Left ventricle myocardium inferior (tissue), 1 donor: ENCODE measurements at places on chromosomes 2 and 18. TPM values are rescaled to one million over a fixed set of nuclear protein-coding genes. Genes with fewer than 3 reads are reported as not detected.
A peak's percentile ranks its signal among the peaks of the same experiment; 100 is the strongest.

GRCh38 chr2:71457923-71458322 is 4.6 kb downstream of the DYSF start:
- no peak for DNase-seq

The VWC2L gene
- not detected for total RNA-seq

DNA sequence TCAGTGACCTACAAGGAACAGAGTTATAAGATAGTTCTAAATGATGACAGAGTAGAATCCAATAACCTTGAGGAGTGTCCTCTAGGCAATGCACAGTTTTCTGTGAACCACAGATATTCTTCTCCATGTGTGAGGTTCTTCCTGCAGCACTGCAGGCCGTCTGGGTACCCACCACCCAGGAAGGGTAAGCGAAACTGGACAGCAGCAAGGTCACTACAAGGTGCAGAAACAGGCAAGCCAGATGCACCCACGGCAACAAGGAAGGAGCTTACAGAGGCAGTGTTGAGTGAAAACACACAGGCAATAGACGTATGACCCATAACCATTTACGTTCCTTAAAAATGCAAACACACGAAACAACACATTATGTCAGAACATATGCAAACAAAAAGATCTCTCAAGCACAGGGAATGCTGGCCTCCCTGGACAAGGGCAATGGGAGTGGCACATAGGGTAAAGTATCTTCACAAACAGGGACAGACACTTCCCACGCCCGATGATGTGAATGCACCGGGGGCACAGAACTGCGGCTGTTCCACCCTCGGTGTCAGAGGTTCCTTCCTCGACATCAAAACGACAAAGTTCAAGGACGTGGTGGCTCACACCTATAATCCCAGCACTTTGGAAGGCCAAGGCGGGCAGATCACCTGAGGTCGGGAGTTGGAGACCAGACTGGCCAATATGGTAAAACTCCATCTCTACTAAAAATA is 84.1 kb downstream of the NDUFA10 start:
- DNase-seq: peak; percentile 3

The G6PC2 gene
- total RNA-seq: not detected

DNA sequence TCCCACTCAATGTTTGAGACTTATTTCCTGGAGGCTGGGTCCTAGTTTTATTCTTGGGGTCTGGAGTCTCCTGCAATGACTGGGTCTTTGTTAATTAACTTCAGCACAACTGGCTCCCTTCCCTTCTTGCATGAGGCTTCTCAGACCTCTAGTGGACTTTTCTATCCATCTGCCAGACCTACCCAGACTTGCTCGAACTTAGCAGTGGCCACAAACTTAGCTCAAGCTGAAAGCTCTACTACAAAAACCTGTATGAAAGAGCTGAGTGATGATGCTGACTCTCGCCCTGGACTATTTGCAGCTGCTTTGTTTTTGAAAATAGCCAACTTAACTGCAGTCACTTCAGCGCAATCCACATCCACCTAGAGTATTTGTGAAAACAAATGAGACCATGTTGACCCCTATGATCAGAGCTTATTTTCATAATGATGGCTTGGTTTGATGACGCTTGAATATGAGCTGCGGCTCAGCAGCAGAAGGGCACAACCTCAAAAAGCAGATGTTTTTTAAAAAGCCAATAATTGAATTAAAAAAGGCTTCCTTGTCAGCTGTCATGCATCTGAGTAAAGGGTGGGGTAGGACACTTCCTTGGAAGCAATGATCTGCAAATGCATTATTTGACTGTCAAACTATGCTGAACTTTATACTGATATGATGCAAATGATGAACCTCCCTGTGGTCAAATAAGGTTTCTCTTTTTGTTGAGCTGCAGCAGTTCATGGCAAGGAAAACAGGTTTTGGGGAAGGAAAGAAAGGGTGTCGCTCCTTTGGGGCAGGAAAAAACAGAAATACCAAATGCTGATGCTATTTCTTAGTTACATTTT is 10.6 kb upstream of the ANXA4 start:
- no peak for DNase-seq

GRCh38 chr2:12722447-12723316 is 5.9 kb downstream of the TRIB2 start:
- DNase-seq: no peak

DNA sequence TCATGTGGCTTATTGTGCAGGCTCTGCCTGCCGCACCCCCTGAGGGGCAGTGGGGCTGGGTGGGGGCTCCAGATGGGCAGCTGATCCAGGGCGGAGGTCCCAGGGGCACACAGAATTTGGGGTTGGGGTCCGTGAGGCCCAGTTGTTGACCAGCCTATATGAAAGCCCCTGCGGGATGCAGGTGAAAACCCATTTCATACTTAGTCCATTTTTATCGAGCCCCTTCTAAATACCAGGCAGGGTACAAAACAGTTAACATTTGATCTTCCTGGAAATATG is 30.6 kb downstream of the MYO7B start:
- DNase-seq: no peak

- no peak for DNase-seq
These were observed 177.2 kb downstream of the MYO3B start for GRCh38 chr2:170354855-170355780.

DNA sequence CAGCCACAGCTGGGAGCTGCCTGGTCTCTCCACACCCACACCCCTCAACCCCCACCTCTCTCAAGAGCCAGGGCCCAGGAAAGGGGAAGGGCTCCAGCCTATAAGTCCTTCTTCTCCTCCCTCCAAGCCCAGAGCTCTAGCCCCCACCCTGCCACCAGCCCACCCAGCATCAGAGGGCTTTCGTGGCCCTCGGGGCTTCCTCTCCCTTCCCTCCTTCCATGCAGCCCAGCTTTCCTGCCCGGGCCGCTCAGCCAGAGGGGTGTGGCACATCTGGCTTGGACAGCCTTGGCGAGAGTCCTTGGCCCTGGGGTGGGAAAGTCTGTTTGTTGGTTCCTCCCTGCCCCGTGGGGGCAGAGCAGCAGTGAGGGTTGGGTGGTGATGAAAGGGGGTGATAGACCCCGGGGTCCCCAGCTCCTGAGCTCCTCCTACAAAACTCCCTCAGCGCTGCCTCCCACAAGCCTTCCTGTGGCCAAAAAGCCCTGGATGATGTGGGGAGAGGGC is 7.0 kb downstream of the TNS1 start:
- peak; percentile 68 for DNase-seq

DNA sequence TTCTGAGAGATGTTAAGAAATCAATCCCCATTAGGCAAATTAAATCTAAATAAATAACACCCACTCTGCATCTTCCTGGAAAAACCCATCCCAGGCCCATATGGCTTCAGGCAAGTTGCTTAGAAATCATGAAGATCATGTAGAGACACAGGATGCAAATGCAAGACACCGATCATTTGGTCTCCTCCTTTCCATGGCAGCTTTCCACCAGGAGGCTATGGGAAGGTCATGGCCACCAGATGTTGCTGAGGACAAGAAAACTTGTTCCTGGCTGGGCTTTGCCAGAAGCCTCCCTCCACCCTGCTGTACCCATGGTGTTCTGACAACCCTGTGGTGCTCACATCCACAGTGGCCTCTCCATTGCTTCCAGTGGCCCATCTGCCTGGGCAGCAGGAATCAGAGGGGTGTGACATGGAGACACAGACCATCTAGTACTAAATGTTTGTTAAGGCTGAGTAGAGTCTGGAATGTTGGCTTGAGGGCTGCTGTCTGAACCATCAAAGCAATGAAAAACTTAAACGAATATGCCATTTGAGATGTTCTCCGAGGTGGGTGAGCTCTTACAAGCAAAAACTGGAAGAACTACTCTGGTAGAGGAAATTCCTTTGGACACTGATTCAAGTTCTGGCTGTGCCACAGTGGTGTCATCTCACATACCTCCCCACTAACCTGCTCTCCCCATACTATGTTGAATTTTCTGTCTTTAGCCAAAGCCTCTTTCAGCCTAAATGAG is 293.2 kb downstream of the TNS1 start:
- DNase-seq: no peak

- DNase-seq: no peak
These were observed 90.2 kb upstream of the SCG2 start for GRCh38 chr2:223692191-223692947.

- no peak for DNase-seq
These were observed 27.3 kb downstream of the CCDC85A start for GRCh38 chr2:56211048-56211447.

- DNase-seq: no peak
These were observed 174.8 kb upstream of the COPS8 start for GRCh38 chr2:236910781-236911495.

DNA sequence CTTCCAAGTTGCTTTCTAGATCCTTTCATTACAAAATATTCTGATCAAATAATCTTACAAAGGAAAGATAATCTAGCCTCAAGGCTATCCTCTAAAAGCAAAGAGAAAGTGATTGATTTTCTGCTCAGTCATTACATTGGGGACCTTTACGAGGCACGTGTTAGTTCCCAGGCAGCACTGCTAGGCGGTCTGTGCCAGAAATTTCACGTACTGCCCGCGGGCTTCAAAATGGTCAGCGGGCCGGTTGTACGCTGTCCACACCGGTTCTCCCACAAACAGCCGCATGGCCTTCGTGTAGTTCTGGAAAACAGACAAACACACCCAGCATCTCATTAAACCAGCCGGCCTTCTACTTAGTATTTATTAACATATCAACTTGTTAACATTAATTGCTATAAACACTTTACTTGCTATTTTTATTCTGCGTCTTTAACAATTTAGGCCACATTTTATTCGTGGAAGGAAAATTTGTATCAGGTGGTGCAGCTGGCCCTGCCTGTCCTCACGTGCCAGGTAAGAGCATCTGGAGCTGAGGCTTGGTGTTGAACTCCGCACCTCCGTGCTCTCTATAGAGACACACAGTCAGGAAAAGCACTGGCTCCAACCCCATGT is 20.4 kb downstream of the ADI1 start:
- no peak for DNase-seq

The IL1RN gene
- total RNA-seq: 0.33 TPM

The MRPS9 gene
- total RNA-seq: 73.2 TPM

The NXPH2 gene
- total RNA-seq: not detected

The CHRND gene
- total RNA-seq: not detected

The LAMA1 gene
- total RNA-seq: not detected

The ARHGEF33 gene
- total RNA-seq: 0.14 TPM

The CD8B2 gene
- total RNA-seq: not detected

GRCh38 chr18:37419315-37419714 is 146.3 kb downstream of the CELF4 start:
- DNase-seq: no peak

- DNase-seq: no peak
These were observed 1.3 kb upstream of the TANK start for GRCh38 chr2:161158882-161159281.

The RND3 gene
- 26.9 TPM for total RNA-seq

DNA sequence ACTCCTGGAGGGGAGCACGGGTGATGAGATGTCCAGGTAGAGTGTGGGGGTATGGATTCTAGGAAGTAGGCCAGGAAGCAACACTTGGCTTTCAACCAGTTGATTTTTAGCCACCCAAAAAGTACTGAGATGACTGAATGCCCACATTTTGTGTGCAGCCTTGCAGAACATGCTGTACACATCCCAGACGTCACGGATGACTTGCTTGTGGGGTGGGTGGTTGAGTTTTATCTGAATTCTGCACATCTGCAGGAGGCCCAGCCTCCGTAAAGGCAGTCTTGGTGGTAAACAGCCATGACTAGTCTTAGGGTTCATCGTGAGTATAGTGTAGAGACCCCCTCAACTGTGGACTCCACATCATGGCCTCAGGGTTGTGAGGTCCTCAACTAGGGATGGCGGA is 53.3 kb upstream of the CCDC195 start:
- no peak for DNase-seq

The DQX1 gene
- total RNA-seq: 0.11 TPM

- no peak for DNase-seq
These were observed 69.0 kb downstream of the GORASP2 start for GRCh38 chr2:170997893-170998597.

The TMBIM1 gene
- total RNA-seq: 111 TPM

The NAT8 gene
- total RNA-seq: not detected

The VAMP8 gene
- total RNA-seq: 15.5 TPM

DNA sequence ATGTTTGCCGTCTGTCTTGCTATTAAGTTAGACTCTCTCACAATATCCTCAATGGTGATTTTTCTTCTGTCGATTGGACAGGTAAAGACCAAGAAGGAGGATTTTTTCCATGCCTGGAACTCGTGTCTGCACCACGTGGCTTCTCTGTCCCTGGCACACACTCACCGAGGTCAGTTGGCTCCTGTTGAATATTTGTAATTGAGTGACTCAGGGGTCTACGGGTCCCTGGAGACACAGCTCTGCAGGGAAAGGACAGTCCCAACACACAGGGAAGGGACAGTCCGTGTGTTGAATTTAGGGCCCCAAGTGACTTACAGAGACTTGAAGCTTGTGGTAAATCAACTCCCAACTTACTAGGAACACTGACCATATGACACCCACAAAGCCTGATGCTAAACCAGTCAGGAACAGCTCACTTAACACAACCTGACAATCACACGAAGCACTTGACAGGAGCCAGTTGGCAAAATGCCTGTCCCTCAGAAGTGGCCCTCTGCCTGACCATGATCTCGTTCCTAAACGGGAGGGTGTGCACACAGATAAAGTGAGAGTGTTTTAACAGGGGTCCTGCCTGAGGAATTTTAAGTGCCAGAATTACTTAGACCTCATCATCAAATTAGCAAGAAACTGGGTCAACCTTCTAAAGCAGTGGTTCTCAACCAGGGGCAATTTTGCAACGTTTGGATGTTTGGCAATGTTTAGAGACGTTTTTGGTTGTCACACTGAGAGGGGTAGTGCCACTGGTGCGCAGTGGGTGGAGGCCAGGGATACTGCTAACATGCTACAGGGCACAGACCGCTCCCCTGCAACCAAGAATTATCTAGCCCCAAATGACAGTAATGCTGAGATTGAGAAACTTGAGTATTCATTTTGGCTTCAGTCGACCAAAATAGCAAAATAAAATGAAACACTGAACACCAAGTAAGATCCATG is 88.9 kb upstream of the BCL2L11 start:
- DNase-seq: peak; percentile 25

- no peak for DNase-seq
These were observed 830 bp downstream of the DNER start for GRCh38 chr2:229713371-229714079.

The KIF5C gene
- 0.47 TPM for total RNA-seq

GRCh38 chr18:49640741-49641140 is 78.9 kb downstream of the LIPG start:
- DNase-seq: no peak
